Stimulated activated CD8-positive, alpha-beta memory T cell treated with anti-CD3 and anti-CD28 coated beads, Interleukin-15, amount 100 ng/mL, for 1 hour (primary cell): ENCODE measurements at places on chromosomes 4 and X.

DNA sequence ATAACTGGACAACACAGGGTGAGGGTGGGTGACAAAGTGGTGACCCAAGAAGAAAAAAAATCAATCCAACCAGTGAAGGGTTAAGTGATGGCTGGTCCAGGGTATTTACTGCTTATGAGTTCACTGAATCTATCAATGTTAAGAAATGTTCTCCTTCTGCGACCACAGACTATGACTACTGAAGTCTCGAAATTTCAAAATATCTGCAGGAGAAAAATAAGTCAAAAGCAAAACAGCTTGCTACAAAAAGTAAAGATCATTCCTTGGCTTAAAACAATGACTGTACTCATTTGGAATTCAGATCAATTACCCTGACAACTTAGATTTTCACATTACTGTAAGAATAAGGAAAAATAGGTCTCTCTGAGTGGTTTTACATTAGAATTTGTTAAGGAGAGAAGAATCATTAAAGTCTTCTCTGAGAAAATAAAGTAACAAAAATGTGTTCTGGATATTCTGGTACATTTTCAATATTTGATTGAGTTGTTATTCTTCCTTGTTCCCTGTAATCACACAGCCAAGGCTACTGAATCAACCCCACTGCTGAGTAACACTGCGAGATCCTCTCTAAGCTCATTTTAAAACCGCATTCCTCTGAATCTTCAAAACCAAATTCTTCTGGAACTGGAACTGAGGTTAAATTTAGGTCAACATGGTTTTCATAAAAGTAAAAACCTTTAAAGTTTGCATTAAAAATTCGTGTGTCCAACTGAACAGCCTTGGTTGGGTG, 22.7 kb downstream of the SMPX start:
- no peak for DNase-seq

- no peak for DNase-seq
Observed at GRCh38 chr4:72744103-72744725, 175.2 kb upstream of the ADAMTS3 start.

- DNase-seq, result no peak
Observed at GRCh38 chr4:61245069-61245714, 45.1 kb downstream of the ADGRL3 start.

- DNase-seq, result no peak
Observed at GRCh38 chr4:112377594-112378242, 80.5 kb downstream of the ALPK1 start.

DNA sequence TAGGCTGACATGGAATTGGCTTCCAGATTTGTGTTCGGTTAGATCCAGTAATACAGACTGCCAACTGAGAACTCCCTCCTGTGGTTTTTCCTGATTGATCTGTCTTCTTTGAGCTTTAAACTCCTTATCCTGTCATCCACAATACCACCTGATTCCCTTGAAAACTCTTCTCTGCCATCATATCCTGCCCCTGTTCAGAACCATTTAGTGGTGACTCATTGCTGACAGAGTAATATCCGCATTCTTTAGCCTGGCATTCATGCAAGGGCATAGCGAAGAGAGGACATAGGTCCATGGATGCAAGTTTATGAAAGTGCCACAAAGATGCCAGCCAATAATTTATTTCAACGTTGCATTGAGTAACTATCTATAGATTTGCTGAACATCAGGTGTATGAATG, 76.6 kb downstream of the ITIH6 start:
- no peak for DNase-seq

DNA sequence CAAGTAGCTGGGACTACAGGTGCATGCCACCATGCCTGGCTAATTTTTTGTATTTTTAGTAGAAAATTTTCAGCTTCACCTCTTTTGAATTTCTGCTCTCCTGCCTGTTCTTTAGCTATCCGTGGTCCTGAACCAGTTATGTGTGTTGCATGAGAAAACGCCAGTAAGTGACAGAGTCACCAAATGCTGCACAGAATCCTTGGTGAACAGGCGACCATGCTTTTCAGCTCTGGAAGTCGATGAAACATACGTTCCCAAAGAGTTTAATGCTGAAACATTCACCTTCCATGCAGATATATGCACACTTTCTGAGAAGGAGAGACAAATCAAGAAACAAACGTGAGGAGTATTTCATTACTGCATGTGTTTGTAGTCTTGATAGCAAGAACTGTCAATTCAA, 13.9 kb downstream of the ALB start:
- no peak for DNase-seq

- no peak for DNase-seq
Observed at GRCh38 chrX:150361070-150361776, 1.9 kb upstream of the MAMLD1 start.

DNA sequence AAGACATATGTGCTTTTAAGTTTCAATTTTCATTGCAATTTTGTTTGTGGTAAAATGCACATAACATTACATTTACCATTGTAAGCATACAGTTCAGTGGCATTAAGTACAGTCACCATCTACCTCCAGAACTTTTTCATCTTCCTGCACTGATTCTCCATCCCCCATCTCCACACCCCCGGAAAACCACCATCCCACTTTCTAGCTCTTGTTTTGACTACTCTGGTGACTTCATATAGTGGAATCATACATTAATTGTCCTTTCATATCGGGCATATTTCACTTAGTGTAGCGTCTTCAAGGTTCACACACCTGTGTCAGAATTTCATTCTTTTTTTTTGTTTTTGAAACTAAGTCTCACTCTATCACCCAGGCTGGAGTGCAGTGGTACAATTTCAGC, 143.5 kb downstream of the GPR143 start:
- no peak for DNase-seq

DNA sequence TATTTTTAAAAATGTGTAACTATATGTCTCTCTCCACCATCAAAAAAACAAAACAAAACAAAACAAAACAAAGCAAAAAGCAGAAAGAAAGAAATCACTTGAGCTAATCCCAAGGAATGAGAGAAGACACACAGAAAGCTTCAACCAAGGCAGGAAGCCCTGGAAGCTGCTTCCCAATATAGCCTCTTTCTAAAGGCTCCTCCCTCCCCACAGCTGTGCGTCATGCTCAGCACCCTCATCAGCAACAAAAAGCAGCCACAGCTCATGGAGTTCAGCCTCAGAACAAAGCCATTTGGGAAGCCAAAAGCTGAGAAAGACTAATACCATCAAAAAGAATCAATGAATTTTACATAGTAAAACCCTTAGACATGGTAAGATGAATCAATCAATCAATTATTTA, 501.6 kb upstream of the SMIM31 start:
- DNase-seq, result no peak

- no peak for DNase-seq
Observed at GRCh38 chrX:135625995-135626394, 87.4 kb upstream of the CT45A1 start.

GRCh38 chr4:182369211-182369610, 126.0 kb downstream of the TENM3 start:
- DNase-seq, result no peak

DNA sequence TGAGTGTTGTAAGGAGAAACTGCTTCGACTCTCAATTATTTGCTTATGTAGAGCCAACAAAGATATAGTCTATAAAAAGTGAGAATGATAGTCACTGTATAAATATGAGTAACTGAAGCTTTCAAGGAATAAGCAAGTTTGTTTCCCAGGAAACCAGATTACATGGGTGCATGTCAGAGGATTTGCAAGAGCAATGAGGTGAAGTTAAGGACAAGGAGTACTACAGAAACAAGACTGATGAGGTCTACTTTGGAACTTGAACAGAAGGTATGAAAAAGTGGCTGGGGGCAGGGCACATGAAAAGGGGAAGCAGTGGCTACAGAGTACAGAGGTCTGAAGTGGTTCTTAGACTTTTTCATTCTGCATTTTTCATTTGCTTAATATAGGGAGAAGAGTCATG, 321.0 kb upstream of the CXXC4 start:
- no peak for DNase-seq

DNA sequence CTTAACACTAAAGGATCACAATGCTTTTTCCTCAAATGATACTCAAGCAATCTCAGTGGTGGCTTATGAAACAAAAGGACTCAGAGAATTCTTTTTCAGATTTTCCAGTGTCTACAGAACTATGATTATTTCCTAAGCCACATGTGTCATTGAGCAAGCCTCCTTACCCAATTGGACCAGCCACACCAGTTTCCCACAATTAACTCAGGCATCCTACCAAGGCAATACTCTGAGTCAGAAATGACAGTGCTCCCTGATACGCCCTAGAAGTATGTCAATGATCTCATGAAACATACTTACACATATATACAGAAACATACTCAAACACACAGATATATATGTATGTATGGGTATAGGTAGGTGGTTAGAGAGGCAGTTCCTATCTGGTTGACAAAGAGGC, 4.8 kb downstream of the ADAMTS3 start:
- DNase-seq, result no peak

DNA sequence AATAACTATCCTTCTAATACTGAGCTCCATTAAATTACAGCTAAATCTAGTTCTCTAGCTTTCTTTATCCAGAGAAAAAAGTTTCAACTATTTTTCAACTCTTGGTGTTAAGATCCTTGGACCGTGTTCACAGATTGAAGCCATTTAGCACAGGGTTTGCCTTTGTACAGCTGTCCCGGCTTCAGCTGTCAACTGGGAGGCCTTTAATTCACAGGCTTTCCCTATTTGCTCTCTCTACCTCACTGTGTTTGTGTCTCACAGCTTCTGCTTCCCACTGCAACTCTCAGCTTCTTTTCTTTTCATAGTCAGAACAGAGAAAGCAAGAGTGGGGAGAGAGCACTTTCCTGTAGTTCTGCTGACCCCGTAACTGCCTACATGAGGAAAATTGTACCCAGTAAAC, 76.9 kb upstream of the SMAD1 start:
- no peak for DNase-seq

- DNase-seq, result no peak
Observed at GRCh38 chr4:77821775-77822174, 2.6 kb upstream of the CNOT6L start.

GRCh38 chr4:173057901-173058300, 110.7 kb upstream of the GALNT7 start:
- no peak for DNase-seq
